ENCODE measurements at places on chromosomes 1 and 21. TPM values are rescaled to one million over a fixed set of nuclear protein-coding genes. Genes with fewer than 3 reads are reported as not detected.

DNA sequence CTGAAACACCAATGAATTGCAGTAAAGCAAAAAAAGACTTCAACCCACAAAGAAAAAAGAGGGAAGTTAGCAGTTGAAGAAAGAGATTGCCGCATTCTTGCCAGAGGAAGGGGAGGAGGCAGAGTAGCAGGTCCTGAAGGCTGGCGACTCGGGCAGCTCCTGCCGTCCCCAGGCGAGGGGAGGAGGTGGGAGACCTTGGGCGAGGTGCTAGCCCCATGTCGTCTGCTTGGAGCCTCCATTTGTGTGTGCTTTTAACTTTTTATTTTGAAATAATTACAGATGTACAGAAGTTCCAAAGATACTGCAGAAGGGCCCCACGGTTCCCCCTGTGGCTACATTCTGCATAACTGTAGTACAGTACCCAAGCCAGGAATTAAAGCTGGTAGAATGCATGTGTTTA, 6.7 kb downstream of the TRPM2 start:
- H3K36me3 ChIP-seq: no peaks in the 10 kb centered on the region
- H3K4me1 ChIP-seq: peaks cover 16% of the 10 kb centered on the region
- no peaks in the 10 kb centered on the region for H3K27me3 ChIP-seq
- H3K4me3 ChIP-seq: no peak overlapping the region
- no peak overlapping the region for H3K27ac ChIP-seq

The OR2M5 gene
- not detected for total RNA-seq

The S100A7A gene
- not detected for total RNA-seq

- peaks cover 19% of the 10 kb centered on the region for H3K27me3 ChIP-seq
- no peak overlapping the region for H3K27ac ChIP-seq
- no peaks in the 10 kb centered on the region for H3K4me1 ChIP-seq
- no peak for DNase-seq
- no peak overlapping the region for H3K4me3 ChIP-seq
These were observed 140.3 kb downstream of the FOXD2 start for GRCh38 chr1:47578026-47578720.

- no peak for DNase-seq
- H3K4me1 ChIP-seq: no peaks in the 10 kb centered on the region
- H3K4me3 ChIP-seq: no peak overlapping the region
These were observed 34.6 kb upstream of the PDE4B start for GRCh38 chr1:65758128-65758527.

DNA sequence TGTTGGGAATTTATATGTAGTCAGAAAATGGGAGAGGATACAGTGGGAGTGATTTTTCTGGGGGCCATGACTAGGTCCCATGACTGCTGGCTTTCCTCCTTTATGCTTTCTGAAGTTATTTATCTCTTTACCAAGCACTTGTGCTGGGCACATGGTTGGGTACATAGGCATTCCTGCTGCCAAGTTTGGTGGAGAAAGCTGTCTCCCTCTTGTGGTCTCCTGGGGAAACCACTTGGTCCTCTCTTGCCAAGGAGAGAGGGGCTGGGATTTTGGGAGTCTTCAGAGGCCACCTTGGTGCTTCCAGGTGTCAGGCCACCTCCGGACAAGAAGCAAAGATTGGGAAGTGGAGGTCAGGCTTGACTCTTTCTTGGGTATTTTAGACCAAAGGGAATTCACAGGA, 120.2 kb upstream of the KCNE2 start:
- H3K27me3 ChIP-seq: no peaks in the 10 kb centered on the region
- H3K4me3 ChIP-seq: no peak overlapping the region
- DNase-seq: no peak

The ZNF593OS gene
- not detected for total RNA-seq

- no peaks in the 10 kb centered on the region for H3K27me3 ChIP-seq
- no peak overlapping the region for H3K27ac ChIP-seq
- no peak for DNase-seq
- no peak overlapping the region for H3K4me3 ChIP-seq
- H3K4me1 ChIP-seq: no peaks in the 10 kb centered on the region
- H3K36me3 ChIP-seq: no peaks in the 10 kb centered on the region
These were observed 45.3 kb downstream of the PKP1 start for GRCh38 chr1:201328576-201328975.

The TMEM63A gene
- 199 TPM for total RNA-seq

DNA sequence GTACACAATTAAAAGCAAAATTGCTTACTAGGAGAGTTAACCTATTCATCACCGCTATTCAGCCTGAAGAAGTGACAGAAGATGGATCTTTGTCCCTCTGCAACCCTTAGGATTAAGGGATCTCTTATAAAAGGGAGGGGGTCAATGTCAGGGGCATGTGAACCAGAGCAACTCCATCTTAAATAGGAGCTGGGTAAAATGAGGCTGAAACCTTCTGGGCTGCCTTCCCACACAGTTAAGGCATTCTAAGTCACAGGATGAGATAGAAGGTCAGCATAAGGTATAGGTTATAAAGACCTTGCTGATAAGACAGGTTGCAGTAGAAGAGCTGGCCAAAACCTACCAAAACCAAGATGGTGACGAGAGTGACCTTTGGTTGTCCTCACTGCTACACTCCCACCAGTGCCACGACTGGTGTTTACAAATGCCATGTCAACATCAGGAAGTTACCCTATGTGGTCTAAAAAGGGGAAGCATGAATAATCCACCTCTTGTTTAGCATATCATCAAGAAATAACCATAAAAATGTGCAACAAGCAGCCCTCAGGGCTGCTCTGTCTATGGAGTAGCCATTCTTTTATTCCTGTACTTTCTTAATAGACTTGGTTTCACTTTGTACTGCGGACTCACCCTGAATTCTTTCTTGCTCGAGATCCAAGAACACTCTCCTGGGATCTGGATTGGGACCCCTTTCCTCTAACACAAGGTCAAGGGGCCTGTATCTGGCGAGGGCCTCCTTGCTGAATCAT, 35.3 kb upstream of the NEK2 start:
- no peak overlapping the region for H3K27ac ChIP-seq
- no peaks in the 10 kb centered on the region for H3K36me3 ChIP-seq
- no peak overlapping the region for H3K4me3 ChIP-seq
- H3K27me3 ChIP-seq: no peaks in the 10 kb centered on the region

GRCh38 chr1:231836227-231836893, 209.8 kb downstream of the DISC1 start:
- H3K27ac ChIP-seq: no peak overlapping the region
- no peak for DNase-seq
- no peaks in the 10 kb centered on the region for H3K4me1 ChIP-seq
- H3K4me3 ChIP-seq: no peak overlapping the region
- no peaks in the 10 kb centered on the region for H3K36me3 ChIP-seq
